ENCODE measurements at places on chromosomes 12 and 14.

- DNase-seq = no peak
These were observed 2.9 kb upstream of the CLMN start for GRCh38 chr14:95322651-95323050.

- no peak for DNase-seq
These were observed at the start of gene STXBP6 for GRCh38 chr14:25049568-25050268. TSS of gene STXBP6 (minus strand) at chr14:25050147. CDS start at chr14:24974818, 75,329 bp downstream.

DNA sequence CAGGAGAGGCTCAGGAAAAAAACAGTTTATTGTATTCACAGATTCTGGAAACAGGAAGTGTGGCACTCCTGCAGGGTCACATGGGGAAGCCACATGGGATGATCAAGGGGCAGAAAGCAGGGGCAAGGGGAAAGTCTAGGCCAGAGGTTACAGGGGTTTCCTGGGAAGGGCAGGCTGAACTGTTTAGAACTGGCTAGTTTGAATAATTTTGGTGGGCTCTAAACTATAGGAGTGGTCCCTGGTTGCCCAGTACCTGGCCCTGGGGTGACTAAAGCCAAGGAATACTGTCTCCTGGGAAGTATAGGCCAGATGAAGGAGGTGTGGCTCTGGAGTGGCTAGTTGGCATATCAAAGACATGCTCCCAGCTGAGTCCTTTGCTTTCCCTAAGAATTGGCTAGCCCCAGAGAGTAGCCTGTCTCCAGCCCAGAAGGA is 169.2 kb downstream of the SLC41A2 start:
- DNase-seq = no peak

GRCh38 chr12:119589634-119590033 is 3.9 kb upstream of the TMEM233 start:
- no peak for DNase-seq

DNA sequence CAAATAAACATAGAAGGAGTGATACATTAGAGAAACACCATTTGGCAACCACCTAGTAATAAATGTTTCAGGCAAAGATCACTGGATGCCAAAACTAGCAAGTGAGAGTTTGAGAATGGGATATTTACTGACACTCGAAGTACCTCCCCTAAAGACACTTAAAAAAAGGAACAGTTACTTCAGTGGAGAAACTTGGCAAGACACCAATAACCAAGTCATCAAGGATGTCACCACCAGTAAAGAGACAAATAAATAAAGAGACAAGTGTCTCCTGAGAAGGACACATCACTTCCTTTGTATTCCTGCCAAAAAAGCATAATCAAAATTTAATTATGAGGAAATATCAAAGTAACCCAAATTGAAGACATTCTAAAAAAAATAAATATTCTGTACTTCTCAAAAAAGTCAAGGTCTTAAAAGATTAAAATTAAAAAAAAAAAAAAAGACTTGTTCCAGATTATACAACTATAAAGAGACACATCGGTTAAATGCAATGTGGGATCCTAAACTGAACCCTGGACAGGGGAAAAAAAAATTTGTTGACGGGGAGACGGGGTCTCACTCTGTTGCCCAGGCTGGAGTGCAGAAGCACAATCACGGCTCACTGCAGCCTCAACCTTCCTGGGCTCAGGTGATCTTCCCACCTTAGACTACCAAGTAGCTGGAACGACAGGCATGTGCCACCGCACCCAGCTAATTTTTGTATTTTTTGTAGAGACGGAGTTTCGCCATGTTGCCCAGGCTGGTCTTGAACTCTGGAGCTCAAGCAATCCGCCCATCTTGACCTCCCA is 26.4 kb downstream of the TM7SF3 start:
- no peak for DNase-seq

GRCh38 chr12:52235822-52236361 is 2.8 kb downstream of the KRT7 start:
- DNase-seq = no peak

GRCh38 chr14:23896609-23897153 is 56.9 kb upstream of the DHRS4 start:
- DNase-seq = no peak

DNA sequence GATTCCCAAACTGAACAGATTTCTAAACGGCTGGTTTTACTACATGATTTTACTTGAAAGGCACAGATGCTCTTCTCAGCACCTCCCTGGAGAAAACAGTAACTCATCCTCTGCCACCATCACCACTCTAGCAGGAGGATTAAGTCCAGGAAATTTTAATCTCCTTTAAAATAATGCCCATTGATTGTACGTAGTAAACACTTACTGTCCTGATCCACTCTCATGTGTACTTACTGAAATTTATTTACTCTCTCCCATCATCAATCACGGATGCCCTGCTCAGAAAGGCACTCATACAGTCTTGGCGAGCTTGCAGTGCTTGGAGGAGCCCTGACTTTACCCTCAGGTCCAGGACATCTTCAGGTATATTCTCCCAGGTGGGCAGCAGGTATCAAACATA is 239.8 kb upstream of the EGLN3 start:
- DNase-seq = no peak

DNA sequence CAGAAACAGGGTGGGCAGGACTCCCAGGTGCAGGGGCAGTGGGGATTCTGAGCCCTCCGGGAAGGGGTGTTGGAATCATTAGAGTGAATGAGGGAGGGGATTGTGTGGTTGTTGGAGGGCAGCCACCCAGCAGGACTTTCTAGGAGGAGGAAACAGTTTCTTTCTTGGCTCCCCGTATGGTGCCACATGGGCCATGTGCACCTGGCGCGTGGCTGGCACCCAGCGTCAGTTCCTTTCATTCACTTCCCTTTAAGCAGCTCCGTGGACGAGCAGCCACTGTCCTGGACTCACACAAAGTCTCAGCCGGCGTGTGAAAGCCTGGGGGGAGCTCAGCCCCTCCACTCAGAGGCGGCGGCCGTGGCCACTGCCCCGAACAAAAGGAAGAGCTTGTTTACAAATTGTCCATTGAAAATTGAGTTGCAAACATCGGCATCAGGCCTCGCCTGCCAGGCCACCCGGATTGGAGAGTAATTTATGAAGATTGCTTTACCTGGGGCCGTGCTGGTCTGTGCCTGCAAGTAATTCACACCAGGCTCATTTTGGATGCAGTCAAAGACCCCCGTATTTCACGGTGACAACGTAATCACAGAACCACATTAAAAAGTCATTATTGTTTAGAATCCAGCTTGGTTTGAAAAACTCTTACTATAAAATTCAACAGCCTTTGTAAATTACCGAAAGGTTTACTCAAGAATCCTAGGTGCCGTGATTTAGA is 101.7 kb upstream of the C14orf180 start:
- no peak for DNase-seq

Data from activated CD4-positive, alpha-beta T cell treated with anti-CD3 and anti-CD28 coated beads, Interleukin-2, amount 50 U/mL, for 16 hours (primary cell).